ENCODE measurements at places on chromosomes 3 and 15.

DNA sequence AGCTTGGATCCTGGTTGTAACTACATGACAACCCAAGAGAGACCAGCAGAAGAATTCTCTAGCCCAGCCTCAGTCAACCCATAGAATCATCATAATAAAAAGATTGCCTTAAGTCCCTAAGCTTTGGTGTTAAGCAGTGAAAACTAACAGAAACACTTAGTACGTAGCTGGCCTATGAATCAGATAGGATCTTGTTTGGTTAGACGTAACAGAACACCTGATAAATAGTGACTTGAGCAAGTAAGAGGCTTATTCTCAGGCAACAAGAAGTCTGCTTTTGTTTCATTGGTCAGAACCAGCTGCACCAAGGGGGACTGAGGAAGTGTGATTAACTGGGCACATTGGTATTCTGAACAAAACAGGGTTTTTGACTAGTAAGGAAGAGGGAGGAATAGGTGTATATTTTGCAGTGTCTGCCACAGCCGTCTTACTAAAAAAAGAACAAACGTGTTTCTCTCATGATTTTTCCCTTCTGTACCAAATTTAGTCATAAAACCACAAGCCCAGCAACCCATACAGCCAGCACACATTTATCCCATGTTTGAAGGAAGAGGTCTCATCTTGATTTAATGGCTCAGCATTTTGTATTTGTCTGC, 53.3 kb upstream of the GLCE start:
- no peak for DNase-seq

DNA sequence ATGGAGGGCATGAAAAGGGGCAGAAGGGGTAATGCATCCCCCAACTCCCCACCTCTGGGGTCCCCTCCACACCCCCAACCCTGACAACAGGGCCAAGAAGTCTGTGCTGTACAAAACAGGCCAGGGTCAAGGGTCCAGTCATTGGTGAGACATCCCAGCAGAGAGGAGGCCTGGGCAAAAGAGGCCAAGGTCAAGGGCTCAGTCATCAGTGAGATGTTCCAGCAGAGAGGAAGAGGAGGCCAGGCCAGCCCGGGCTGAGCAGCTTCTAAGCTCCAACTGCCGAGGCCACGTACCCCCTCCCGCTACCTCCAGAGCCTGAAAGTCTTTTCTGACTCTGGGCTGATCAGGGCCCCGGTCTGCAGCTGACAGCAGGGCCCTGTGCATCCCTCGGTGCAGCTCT, 52.4 kb downstream of the LHFPL4 start:
- no peak for DNase-seq

- DNase-seq = no peak
Observed at GRCh38 chr3:78048698-78049097, 1008.8 kb downstream of the ROBO2 start.

GRCh38 chr3:13013151-13013561, 60.1 kb downstream of the IQSEC1 start:
- no peak for DNase-seq

DNA sequence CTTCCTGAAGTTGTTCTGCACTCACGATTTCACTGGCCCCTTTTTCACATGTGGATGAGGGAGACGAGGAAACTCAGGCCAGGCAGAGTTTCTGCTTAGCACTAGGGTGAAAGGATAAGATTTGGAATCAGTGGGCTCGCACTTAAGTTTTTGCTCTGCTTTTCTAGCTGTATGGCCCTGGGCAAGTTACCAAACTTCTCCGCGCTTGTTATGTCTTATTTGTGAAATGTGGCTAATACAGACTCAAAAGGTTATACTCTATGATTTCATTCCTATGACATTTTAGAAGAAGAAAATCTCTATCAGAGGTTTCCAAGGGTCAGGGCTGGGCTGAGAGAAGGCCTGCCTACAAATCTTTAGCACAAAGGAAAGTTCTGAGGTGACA, 191.9 kb upstream of the LRIG1 start:
- no peak for DNase-seq

GRCh38 chr3:190695225-190695624, 167.3 kb downstream of the GMNC start:
- no peak for DNase-seq

DNA sequence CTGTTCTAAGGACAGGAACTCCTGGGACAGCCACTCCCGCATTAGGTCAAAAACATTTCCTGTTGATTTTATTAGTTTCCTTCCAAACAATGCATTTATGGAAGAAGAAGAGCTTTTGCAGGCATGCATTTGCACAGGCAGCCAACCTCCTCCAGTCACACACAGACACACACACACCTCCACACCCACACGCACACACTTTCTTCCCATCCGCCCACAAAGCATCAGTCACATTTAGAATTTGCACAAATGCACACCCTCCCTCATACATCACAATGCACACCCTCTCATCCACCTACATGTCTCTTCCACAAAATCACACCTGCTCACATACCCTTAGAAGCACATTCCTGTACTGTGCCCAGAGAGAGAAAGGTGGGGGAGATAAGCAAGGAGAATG, 4.1 kb upstream of the TYRO3 start:
- no peak for DNase-seq

GRCh38 chr15:75043509-75044257, 20.3 kb downstream of the PPCDC start:
- DNase-seq = no peak

GRCh38 chr3:185823078-185824044, 1.5 kb downstream of the IGF2BP2 start:
- no peak for DNase-seq

- no peak for DNase-seq
Observed at GRCh38 chr3:149134575-149134974, 5.1 kb downstream of the HPS3 start.

DNA sequence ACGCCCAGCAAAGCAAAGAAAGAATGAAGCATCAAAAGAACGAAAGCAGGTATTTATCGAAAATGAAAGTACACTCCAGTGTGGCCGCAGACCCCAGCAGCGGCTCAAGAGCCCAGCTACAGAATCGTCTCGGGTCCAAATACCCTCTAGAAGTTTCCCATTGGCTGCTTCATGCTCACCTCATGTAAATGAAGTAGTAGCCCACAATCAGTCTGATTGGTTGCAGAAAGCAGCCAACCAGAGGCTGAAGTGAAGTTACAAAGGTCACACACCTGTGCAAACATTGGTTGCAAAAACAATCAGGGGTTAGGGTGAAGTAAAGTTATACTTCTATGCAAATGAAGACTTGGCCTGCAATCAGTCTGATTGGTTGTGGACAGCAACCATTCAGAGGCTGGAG, 32.0 kb downstream of the SV2B start:
- no peak for DNase-seq

GRCh38 chr3:171813897-171814460, 3.7 kb upstream of the PLD1 start:
- no peak for DNase-seq

DNA sequence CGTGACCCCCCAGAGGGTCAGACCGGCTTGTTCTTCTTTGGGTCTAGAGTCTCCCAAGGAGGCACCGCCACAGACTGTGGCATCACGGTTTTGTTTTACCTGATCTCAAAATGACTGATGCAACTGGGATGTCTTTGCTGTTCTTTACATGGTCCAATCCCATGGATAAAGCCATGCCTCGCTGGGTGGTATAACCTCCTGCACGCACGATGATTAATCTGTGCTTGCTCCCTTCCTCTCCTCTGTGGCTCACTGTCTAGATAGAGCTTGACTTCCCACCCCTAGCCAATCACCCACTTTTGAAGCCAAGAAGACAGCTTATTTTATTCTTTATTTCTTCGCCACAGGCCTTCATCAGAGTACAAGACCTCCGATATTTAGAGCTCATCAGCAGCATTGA, 36.6 kb upstream of the RHO start:
- DNase-seq = no peak

DNA sequence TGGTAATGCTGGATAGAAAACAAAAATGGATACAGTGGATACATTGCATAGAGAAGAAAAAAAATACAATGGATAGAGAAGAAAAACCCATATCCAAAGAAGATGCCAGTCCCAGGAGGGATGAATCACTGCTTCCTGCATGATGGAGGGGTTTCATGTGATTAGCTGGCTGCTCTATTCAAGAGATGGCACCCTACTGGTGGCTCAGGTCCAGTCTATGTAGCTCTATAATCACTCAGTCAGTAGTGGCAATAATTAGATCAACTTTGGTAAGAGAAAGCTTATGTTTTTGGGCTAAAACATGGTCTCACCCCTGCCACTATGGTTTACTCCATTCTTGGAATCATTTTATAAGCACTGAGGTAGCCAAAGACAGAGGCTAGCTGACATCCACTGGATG, 33.7 kb upstream of the NOX5 start:
- no peak for DNase-seq

GRCh38 chr3:23304424-23304823, 101.3 kb downstream of the UBE2E2 start:
- no peak for DNase-seq

DNA sequence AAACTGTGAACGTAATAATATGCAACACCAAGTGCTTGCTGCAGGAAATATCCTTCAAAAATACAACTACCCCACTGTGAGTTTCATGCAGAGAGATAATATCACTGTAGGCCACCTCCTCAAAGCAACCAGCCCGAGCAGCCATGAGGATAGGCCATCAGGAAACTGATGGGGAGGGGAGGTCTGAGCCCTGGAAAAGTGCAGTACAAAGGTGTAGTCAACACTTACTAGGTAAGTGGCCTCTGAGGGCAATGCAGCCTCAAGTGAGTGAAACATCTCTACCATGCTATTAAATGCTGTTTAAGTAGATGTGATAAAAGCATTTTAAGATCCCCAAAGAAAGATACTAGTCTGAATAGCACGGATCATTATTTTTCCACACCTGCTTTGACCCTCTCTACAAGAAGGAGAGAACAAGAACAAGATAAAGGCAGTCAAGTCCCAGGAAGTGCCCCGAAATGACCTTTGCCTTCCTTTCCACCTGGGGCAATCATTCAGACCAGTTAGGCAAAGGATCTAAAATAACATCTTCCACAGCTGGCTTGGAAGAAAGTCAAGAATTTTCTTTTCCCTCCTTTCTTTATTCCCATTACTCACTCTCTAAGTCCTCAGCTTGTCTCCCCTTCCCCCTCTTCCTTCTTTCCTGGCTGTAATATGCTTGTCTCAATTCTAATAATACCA, 62.8 kb downstream of the FMN1 start:
- DNase-seq = no peak

- no peak for DNase-seq
Observed at GRCh38 chr3:60456180-60456579, 795.1 kb downstream of the FHIT start.

GRCh38 chr3:26596335-26596734, 26.2 kb upstream of the LRRC3B start:
- DNase-seq = no peak

DNA sequence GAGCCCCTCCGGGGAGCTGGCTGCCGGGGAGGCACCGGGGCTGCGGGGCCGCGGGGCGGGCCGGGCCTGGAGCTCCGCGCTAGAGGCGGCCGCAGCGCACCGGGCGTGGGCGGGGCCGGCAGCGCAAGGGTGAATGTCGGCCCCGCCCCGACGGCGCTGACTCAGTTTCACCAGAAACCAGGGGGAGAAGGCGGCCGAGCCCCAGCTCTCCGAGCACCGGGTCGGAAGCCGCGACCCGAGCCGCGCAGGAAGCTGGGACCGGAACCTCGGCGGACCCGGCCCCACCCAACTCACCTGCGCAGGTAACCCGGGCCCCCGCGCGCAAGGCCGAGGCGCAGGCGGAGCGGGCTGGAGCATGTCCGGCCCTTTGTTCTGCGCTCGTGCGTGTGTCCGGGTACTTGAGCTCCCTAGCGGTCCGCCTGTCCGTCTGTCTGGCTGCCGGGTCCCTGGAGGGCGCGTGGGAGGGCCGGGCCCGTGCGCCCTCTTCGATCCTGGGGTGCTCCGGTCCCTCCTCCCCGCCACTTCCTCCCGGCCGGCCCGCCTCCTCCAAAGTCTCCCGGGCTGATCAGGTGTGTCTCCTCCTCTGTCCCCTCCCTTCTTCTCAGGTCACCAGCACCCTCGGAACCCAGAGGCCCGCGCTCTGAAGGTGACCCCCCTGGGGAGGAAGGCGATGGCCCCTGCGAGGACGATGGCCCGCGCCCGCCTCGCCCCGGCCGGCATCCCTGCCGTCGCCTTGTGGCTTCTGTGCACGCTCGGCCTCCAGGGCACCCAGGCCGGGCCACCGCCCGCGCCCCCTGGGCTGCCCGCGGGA, at the start of gene SPINT1:
TSS of gene SPINT1 (plus strand) at position 164 of the 811 bp plus-strand sequence. CDS start at position 671, 507 bp downstream.
- DNase-seq = no peak

DNA sequence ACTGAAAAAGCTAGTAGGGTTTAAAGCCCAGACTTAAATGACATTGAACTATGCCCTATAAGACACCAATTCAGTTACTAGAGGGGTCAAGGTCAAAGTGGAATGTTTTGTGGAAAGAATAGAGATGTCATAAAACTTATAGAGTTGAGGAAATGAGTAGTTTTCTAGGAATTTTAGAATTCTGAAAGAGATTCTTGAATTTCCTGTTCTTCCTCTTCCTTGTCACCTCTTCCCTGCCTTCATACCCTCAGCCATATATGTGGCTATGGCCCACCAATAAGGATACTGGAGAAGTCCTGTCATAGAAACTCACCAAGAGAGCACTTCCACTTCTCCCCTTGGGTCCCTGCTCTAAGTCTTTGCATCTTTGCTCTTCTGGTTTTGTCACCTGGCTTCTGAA, 104.9 kb upstream of the TGFBR2 start:
- no peak for DNase-seq

DNA sequence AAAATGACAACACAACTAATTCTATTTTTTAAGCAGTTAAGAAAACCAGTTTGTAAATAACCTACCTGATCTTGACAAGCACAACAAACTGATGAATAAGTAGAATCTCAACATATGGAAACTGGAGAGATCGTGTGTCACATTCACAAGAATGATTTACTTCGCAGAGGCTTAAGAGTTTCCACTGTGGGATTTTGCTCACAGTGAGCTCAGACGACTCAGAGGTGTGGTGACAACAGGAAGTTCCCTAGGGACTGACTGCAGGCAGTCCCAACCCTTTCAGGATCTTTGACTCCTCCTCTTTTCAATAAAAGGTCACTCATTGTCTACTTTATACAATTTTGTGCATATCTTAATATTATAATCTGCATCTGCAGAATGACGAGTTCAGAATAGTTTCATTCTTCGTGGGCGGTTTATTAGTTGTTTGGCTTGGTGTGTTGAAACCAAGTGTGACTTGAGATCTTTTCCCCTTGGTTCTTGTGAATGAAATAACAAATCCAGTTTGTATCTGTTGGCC, at the start of gene LIPH:
TSS of gene LIPH (minus strand) at position 231 of the 520 bp plus-strand sequence. CDS start at position 114, 117 bp downstream.
- DNase-seq = no peak

DNA sequence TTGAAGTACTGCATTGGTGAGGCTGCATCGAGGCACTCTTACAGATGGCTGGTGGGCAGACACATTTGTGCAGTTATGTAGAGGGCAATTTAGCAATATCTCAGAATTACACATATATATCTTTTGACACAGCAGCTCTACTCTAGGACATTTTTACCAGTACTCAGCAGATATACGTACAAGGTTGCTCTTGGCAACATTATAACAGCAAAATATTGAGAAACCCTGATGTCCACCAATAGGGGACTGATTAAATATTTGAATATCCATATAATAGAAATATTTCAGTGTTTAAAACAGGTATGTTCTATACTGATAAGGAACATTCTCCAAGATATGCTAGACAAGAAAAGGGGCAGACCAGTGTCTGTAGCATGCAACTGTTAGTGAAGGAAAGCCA, 7.9 kb upstream of the FBXO22 start:
- DNase-seq = no peak

All from activated CD8-positive, alpha-beta memory T cell treated with anti-CD3 and anti-CD28 coated beads for 1 hour (primary cell).